ENCODE measurements at places on chromosomes 2 and 18. TPM values are rescaled to one million over a fixed set of nuclear protein-coding genes. Genes with fewer than 3 reads are reported as not detected.

The SP140 gene
- total RNA-seq, result not detected

The ALLC gene
- not detected for total RNA-seq

The CNNM3 gene
- total RNA-seq, result 33.9 TPM

The ALPG gene
- not detected for total RNA-seq

The HSBP1L1 gene
- not detected for total RNA-seq

The INPP5D gene
- total RNA-seq, result 0.28 TPM

The CLEC4F gene
- total RNA-seq, result not detected

The SCN9A gene
- total RNA-seq, result 0.86 TPM

The RAB31 gene
- 23.6 TPM for total RNA-seq

The GPN1 gene
- total RNA-seq, result 46.1 TPM

The RSAD2 gene
- total RNA-seq, result 1.0 TPM

The GNLY gene
- total RNA-seq, result not detected

The AKAIN1 gene
- total RNA-seq, result not detected

Measured in neural crest cell (in vitro differentiated cells).